Inflammatory macrophage treated with lipopolysaccharide for 1 hour (primary cell): ENCODE measurements at places on chromosomes 2 and 18.

GRCh38 chr2:148640767-148641166, 3.8 kb upstream of the EPC2 start:
- DNase-seq = no peak

DNA sequence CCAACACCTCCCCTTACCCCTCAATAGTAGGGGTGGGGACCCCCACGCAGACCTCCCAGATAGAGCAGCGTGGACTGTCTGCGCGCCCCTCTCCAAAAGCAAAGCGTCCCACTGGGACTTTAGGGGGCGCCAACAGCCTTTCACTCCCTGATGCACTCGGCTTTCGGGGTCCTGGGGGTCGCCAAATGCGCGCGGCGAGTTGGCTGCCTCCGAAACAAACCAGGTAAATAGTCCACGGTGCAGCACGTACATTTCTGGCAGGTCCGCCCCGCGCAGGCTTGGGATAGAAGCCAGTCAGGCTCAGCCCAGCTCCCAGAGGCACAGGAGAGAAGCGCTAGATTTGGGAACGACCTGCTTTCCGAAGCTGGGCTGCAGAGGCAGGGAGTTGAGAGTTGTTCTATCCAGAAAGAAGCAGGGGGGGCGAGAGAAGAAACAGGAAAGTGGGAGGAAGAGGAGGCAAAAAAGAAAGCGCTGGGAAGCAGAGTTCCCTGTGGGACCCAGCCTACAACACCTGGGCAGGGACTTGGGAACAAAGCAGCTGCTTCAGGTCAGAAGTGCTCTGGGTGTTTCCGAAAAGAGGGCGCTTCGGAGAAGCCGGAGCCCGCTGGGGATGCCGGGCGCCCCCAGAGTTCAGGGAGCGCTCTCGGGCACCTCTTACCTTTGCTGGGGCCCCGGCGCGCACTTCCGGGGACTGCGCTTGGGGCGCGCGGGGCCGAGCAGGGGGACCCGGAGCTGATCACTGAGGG, 544 bp downstream of the EVA1A start:
- no peak for DNase-seq

DNA sequence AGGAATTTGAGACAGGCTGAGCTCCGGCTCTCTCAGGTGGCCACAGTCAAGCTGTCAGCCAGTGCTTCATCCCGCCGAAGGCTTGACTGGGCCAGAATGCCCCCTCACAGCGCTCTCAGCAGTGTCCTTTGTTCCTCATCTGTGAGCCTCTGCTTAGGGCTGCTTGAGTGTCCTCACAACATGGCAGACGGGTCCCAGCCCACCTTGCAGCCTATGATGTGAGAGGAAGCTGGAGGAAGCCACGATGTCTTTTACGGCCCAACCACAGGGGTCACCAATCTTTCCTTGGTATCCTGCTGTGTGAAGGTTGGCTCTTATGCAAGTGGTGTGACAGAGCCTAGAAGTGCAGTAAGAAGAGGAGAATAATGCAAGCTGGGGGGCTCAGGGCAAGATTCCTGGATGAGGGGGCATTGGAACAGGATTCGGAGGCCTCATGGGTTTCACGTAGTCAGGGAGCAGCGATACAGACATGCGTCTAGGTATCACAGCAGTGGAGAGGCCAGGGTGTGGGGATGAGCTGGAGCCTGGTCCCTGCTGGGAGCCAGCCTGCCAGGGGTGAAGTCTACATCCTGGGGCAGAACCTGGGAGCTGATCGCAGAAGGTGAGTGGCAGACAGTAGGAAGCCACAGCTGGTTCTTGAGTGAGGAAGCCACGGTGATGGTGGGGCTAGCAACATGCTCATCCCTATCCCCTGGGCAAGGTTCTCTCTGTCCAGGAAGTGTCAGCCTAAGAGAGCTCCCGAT, 234.1 kb downstream of the GLI2 start:
- DNase-seq = no peak

DNA sequence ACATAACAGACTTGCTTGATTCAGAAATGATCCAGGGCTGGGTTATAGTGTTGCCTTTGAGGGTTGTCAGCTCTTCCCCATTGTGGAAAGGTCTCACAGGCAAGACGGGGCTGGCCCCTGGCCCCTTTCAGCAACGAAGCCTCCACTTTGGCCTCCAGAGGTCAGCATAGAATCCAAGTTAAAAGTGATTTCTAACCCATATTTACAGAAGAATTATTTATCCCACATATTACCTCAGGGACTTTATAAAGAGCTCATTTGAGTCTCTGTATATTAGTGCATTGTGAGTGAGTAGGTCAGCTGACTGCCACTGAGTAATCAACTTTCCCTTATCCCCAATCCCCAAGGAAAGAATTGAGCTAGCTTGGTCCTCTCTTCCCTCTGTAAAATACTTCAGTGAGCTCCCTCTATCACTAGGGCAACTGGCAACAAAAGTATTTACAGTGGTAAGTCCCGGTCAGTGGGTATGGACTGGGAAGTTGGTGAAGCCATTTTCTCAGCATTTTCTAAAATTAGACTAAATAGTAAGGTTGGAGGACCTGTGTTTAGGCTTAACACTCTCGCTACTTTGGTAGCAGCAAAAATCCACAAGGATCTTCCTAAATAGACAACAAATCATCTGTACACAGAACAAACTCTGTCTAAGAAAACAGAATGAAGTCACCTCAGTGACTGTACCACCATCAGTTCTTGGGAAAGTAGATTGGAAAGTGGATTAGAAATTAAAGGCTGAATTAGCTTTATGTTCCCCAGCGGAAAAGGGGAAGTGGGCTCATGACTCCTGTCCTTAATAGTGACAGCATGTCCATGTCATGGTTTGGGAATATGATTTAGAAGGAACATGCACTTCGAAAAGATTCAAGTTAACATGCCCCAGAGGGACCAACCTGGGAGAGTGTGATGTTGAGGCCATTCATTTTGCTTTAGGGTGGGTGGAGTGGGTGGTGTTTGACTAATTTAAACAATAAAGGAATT, 171.0 kb upstream of the SIX3 start:
- DNase-seq = peak; percentile 9

GRCh38 chr2:200337621-200338020, 31.1 kb downstream of the SPATS2L start:
- no peak for DNase-seq
